ENCODE measurements at places on chromosomes 11 and 22.

DNA sequence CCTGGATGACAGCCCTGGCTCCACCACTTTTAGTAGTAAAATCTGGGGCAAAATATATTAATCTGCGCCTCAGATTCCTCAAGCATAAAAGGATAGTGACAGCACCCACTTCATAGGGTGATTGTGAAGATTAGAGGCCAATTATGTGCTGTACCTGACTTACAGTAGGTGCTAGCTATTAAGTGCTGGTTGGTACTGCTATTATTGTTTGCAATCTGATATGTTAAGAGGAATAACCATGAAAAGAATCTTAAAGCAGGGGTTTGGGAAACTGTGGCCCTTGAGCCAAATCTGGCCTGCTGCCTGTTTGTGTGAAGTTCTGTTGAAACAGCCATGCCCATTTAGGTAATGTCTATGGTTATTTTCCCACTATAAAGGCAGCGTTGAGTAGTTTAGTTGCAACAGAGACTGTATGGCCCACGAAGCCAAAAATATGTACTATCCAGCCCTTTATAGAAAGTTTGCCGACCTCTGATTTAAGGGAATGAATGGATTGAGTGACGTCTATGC is 44.7 kb upstream of the MN1 start:
- DNase-seq: no peak

- no peak for DNase-seq
Measured at GRCh38 chr11:78298291-78298771, 109.6 kb downstream of the USP35 start.

DNA sequence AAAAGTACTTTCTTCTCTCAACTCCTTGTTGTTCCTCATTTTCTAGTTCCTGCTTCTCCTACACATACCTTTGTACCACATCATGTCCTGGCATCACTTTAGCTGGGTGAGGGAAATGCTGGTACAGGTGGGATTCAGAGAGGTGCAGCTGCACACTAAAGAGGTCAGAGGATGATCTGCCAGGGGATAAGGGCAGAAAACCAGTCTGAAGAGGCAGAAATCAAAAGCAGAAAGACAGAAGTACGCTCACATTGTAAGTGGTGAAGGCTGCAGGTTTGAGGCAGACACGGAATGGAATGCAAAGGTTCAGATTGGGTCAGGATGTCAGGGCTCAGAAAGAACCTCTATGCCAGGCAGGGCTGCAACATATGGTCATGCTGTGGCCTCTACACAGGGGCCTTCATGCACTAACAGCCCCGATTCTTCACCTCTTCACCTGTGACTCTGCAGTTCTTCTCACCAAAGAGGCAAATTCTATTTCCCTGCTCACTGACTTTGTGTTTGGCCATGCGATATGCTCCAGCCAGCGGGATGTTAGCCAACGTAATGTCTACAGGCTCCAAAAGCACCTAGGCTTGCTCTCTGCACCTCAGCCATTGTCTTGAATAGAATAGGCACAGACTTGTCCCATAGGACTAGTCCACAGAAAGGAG is 373.7 kb downstream of the NXPE2 start:
- DNase-seq: no peak

DNA sequence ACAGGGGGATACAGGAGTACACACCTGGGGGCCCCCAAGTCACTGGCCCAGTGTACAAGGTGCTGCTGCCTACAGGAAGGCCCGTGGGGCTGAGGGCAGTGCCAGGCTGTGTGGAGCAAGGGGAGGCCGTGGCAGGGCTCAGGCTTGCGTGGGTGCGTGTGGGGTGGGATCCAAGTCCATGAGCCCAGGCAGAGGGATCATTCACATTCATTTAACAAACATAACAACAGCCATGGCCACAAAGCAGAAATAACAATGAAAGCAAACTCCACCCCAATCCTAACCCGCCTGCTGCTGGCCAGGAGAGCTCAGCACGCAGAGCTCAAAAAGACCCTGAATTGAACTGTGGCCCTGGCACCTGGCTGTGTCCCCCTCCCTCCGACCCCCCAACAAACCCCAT is 17.0 kb upstream of the SCGB1A1 start:
- no peak for DNase-seq

GRCh38 chr11:116782728-116783127 is 5.1 kb downstream of the ZPR1 start:
- no peak for DNase-seq

DNA sequence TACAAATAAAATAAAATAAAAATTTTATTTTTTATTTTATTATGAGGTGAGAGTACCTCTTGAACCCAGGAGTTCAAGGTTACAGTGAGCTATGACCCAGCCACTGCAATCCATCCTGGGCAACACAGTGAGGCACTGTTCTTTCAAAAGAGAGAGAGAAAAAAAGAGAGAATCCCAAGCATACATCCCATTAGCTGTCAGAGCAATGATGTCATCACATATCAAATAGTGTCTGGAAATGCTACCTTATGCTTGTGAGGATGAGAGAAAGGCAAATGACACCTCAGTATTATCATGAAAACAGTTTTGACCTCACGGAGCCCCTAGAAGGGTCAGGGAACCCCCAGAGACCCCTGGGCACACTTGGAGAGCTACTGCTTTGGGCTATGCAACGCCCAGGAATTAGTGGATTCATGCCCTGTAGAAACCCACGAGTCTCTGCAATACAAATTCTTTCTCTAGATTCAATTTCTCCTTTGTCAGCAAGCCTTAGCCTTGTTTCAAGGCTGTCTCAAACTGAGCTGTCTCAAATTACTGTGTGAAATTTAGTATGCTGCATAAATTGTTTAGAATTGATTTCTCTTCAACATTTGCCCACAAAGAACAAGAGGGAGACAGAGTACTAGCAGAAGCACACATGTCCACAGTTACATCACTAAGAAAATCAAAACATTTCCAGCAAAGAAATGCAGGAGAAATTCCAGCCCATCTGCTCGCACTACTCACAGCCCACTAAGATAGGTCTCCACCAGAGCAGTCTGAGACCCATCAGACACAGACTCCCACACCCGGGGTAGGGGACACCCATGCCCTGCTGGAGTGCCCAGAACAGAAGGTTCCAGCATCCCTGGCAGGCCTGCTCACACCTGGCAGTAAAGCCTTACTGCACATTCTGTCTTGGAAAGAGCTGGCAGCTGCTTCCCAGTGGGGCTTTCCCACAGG is 18.1 kb downstream of the DGCR2 start:
- no peak for DNase-seq

GRCh38 chr11:108237058-108237481 is 14.2 kb downstream of the ATM start:
- no peak for DNase-seq

DNA sequence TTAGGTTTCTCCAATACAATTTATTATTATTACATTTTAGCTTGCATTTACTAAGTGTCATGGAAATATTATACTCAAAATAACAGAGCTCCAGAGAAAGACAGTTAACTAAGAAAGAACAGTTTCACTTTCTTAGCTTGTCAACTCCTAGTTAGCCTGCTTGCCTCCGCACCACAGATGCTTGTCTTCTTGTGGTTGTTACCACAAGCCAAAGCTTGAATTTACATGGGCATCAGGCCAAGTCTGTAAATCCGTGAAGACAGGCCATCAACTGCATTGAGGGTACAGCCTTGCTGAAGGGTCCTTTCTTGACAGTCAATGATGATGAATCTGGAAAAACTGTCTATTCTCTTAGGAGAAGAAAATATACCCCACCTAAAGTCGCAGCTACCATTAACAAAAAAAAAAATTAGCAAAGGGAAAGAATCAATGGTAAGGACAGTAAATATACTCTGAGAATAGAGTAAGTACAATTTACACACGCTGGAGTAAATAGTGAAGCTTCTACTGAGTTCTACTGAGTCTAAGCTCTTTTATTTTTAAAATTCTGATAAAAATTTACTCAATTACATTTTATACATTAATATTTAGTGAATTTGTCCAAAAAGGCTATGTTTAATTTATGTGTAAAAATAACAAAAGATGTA is 15.6 kb upstream of the DENND5A start:
- peak; percentile 57 for DNase-seq

DNA sequence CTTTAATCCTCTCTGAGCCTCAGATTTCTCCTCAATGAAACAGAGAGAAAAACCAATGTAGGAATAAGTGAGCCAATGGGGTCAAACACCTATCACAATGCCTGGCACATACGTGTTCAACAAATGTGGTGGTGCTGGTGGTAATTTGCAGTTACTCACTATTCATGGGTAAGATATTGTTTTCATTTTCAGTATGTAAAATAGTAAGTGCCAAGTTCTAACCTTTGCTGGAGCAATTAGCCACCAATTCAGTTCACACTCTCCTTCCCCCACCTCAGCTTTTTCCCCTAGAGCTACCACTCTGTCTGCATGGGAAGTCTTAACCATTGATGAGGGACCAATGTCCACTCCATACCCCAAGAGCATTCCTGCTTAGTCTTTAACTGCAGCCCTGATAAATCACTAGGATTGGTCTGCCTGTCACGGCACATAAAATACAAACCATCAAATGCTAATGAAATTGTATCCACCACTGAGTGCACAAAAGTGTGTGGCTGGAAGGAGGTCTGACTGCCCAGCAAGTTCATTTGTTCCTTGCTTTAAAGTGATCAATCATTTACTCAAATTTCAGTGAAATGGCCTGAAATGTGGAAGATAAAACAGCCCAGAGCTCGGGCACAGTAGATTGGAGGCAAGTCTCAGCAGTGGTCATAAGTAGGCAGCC is 187.4 kb upstream of the API5 start:
- DNase-seq: no peak

DNA sequence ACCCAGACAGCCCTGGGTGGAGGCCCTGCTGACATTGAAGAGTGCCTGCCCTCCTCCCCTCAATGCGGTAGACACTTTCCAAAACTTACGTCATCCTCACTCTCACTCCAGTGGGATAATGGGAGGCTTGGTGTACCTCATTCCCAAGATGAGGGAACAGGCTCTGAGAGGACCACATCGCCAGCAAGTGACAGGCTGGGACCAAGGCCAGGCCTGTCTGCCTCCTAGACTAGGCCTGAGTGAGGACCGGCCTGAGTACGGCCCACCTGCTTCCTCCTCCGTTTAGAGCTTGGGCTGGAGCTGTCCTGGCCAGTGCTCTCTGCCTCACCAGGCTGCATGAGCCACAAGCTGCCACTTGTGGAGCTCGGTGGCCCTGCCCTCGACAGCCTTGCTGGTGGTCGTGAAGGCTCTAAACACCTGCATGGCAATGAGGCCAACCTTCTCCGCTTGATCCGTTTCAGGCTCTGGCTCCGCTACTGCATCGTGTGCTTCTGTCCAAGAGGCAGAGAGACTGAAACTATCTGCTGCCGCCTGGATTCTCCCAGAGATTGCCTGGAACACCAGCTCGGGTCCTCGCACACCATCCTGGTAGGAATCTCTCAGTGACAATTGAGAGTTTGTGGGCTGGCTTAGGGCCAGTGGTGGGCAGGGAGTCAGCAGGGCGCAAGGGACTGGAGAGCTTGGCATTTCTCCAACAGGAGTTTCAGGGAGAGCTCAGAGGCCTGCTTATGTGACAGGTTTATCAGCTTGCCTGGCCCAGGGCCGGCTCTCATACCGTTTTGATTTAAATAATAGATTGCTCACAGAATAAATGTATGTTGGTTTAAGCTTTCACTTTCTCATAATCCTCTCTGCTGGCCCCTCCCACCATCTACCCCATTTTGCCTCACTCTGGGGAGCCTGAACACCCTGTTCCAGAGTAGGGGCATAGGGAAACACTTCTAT is 9.4 kb downstream of the LRRC75B start:
- DNase-seq: no peak

DNA sequence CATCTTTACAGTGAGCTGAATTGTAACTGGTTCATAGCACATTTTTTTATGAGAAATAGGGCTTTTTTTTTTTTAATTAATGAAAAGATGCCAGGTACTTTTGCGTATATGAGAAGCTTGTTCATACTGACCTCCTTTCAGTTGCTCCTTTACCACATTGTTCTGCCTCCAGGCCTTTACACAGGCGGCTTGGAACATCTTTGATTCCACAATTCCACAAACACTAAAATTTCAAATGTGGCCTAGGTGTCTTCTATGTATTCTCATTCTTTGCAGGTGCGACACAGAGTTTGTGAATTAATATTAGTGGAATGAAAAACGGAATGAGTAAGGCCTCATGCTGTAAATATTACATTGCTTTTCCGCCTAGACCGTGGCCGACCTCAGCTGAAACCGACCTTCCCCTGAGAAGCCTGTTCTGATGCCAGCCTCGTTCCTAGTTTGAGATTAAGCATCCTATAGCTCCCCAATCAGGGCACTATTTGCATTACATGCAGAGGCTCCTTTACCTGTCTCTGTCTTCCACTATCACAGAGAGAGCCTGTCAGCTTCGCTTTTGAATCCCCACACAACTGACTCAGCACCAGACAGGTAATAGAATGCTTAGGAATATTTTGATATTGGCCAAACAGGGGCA is 125.8 kb downstream of the LDLRAD3 start:
- DNase-seq: peak; percentile 29

GRCh38 chr11:65444314-65445051 is 21.9 kb downstream of the NEAT1 start:
- no peak for DNase-seq

DNA sequence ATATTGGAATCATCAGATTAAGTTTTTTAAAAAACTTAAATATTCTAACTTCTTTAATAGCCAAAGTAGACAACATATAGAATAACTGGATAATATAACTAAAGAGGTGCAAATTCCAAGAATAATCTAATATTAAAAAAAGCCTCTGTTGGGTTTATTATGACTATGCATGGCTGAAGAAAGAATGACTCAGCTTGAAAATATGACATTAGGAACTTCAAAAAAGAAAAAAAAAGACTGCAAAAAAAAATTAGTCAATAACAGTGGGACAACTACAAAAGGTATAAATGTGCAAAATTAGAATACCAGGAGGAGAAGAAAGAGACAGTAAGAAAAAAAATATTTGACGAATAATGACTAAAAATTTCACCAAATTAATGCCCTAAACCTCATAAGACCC is 1178.0 kb downstream of the JRKL start:
- no peak for DNase-seq

- DNase-seq: peak; percentile 72
Measured at GRCh38 chr11:34002420-34002819, 49.1 kb upstream of the CAPRIN1 start.

DNA sequence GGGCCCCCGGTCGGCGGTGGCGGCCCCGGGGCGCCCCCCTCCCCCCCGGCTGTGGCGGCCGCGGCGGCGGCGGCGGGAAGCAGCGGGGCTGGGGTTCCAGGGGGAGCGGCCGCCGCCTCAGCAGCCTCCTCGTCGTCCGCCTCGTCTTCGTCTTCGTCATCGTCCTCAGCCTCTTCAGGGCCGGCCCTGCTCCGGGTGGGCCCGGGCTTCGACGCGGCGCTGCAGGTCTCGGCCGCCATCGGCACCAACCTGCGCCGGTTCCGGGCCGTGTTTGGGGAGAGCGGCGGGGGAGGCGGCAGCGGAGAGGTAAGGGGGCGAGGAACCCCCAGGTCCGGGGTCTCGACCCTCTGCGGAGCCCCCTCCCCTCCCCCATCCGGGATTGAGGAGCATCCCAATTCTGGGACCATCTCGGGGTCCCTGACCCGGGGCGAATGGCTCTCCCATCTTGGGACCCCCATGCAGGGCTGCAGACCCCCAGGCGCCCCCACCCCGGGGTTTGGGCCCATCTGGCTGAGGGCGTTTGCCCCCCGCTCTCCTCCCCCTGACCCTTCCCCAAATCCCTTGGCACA is 431 bp downstream of the KMT2A start:
- no peak for DNase-seq

Measured in NCI-H2171 (cell line).